AG09319 (cell line): ENCODE measurements at places on chromosomes 4 and X.

- no peak for DNase-seq
Observed at GRCh38 chrX:153214934-153215333, 35.9 kb downstream of the MAGEA1 start.

DNA sequence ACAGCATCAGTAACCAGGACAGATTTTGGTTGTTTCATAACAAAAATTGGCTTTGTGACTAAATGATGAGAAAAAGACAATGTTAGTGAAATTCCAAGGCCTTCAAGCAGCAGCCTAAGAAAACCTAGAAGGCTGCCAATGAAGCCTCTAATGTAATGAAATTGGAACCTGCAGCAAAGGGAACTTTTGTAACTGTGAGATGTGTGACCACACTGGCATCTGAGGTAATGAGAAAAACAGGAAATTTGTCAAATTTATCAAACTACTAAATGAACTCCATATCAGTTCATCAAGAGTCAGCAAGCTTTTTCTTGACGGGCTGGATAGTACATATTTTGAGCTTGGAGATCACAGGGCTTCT is 30.4 kb upstream of the EMCN start:
- no peak for DNase-seq

GRCh38 chr4:127491571-127491970 is 141.2 kb upstream of the INTU start:
- no peak for DNase-seq

DNA sequence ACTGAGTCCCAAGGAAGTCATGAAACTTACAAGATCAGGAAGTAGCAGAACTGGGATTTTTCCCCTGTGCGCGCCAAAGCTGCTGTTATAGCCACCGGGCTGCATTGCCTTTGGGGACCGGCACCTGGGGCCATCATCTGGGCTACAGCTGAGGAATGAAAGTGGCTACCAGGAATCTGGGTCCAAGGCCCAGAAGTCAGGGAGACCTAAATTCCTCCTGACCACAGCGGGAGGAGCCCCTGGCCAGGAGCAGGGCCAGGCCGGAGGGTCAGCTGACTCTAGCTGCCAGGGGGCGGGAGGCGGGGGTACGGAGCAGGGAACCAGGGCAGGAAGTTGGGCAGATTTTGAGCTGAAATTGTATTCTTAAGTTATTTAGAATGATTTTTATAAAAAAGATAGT is 242.4 kb downstream of the EVC2 start:
- DNase-seq, result no peak

- no peak for DNase-seq
Observed at GRCh38 chr4:76354517-76355473, 48.3 kb downstream of the STBD1 start.

- no peak for DNase-seq
Observed at GRCh38 chr4:11801466-11802446, 373.1 kb upstream of the HS3ST1 start.

- no peak for DNase-seq
Observed at GRCh38 chr4:47852136-47852535, 14.3 kb upstream of the CORIN start.

DNA sequence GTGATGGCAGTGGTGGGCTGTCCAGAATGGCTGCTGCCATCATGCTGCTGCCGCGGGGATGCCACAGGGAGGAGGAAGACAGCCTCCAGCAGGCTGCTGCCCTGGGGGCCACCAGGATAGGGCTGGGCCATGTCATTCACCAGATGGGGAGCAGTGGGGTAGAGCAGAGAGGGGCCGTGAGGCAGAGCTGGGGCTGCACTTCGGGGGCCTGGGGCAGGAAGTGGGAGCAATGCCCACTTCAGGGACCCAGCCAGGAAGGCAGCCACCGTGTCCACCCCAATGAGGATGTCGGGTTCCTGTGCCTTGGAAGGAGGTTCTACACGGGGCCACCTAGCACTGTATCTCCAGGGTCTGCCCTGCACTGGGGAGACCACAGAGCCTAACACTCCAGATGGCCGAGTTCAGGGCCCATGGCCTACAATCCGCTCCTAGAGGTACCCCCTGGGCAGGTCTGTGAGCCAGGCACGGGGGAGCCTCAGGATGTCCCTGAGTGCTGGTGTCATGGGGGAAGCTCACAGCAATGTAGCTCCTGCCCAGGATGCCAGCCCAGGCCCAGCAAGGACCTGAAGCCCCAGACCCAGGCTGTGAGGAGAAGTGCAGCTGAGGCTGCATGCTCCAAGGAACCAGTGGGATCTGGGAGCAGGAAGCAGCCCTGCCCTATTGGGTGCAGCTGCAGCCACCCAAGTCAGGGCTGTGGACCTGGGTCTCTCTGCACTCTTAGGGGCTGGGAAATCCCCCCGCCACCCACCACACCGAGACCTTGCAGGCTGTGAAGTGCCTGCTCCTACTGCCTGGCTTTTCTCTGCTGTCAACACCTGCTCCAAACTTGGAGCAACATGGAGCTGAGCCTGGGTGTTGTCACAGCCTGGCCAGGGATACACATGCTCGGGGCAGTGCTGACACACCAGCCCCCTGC is 140.3 kb downstream of the PDHA2 start:
- no peak for DNase-seq

- DNase-seq, result no peak
Observed at GRCh38 chr4:75973766-75974165, 17.0 kb downstream of the SDAD1 start.

DNA sequence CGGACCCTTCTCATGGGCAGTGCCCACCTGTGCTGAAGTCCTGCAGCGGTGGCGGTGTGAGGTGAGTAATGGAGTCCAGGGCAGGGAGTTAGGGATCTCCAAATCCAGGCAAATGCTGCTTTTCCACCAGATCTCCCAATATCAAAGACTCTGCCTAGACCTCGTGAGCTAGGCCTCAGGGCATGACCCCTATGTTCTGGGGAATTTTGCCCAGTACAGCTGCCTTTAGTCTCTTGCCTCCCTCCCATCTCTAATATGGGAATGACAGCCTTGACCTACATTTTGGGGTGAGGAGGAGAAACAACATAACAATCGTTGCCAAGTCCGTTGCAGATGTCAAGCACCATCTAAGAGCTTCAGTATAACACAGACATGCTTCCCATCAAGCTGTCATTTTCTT is 7.3 kb downstream of the PAK3 start:
- no peak for DNase-seq

DNA sequence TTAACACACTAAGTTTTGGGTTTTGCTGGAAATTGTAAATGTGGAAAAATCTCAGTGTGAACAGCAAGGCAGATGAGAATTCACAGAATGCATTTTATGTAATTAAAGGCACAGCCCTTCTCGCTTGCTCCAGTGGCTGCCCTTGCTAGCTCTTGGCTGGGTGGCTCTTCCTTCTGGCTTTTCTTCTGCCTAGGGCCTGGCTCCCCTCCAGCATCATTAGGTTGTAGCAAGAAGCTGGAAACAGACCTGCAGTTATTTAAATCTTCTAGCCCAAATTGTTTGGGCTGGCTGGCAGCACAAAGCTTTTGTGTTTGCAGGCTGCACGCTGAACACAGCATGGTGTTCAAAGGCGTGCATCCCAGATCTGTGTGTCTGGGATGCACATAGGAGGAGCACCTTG is 56.5 kb downstream of the LIMCH1 start:
- DNase-seq, result no peak

DNA sequence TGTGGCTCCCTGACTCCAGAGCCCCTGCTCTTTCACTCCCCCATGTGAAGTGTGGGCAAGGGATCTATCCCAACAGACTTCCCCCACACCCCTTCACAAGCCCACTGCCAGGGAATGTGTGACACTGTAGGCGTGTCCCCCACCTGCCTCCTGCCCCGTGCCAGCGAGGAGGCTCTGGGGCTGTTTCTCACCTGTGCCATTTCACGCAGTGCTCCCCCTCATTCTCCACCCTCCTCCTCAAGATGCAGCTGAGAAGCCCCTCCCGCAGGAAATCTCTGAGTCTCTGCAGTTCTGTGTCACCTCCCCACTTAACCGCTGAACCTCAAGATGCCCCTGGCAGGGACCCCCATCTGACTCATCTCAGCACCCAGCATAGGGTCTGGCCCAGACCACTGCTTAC is 5.4 kb downstream of the MAN2B2 start:
- no peak for DNase-seq

- DNase-seq, result peak; percentile 34
Observed at GRCh38 chrX:102720237-102721168, at the start of gene GPRASP3. TSS of gene GPRASP3 (plus strand) at chrX:102720743. CDS start at chrX:102748996, 28,253 bp downstream.
